ENCODE measurements at places on chromosomes 5 and 9.

DNA sequence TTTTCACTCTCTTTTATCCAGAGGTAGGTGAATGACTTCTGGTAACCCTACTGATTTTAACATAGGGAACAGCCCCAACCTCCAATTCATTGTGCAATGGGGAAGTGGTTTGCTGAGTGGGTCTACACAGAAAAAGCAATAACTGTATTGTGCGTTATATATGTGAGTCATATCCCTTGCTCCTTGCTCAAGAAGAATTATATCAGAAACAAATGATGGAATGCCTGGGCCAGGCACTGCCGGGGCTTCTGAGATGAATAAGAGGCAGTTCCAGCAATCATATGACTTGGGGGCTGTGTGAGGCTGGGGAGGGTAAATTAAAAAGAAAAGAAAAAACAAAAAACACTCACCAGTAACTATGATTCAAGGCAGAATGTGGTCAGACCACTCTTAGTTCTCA, 79.2 kb upstream of the ABCA1 start:
- no peak overlapping the region for H3K4me3 ChIP-seq
- no peaks in the 10 kb centered on the region for H3K4me1 ChIP-seq
- no peaks in the 10 kb centered on the region for H3K36me3 ChIP-seq
- H3K27ac ChIP-seq, result no peak overlapping the region
- DNase-seq, result no peak
- H3K27me3 ChIP-seq, result no peaks in the 10 kb centered on the region

DNA sequence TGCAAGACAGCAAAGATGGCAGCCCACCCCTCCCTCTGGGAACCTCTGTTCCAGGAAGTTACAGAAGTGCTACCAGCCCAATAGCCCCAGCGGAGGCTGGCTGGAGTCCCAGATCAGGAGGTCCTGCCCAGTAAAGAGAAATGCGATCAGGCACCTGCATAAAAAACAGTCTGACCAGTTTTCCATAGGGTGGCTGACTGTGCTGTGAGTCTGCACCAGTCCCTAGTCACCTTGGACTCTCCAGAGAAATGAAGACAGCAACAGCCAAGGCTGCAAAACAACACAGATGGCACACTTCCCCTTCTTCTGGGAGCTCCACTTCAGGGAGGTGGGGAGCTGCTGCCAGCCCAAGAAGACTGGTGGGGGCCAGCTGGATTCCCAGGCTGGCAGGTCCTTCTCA, 265.5 kb upstream of the PCSK5 start:
- H3K27ac ChIP-seq, result no peak overlapping the region
- H3K36me3 ChIP-seq, result no peaks in the 10 kb centered on the region
- no peak overlapping the region for H3K4me3 ChIP-seq
- H3K27me3 ChIP-seq, result no peaks in the 10 kb centered on the region
- DNase-seq, result no peak

DNA sequence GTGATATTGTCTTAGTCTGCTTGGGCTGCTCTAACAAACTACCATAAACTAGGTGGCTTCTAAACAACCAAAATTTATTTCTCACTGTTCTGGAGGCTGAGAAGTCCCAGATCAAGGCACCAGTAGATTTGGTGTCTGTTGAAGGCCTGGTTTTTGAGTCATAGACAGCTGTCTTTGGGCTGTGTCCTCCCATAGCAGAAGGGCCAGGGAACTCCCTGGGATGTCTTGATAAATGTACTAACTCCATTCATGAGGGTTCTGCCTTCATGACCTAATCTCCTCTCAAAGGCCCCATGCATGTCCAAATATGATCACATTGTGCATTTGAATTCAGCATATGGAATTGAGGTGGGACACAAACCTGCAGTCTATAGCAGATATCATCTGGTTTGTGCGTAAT, 121.2 kb downstream of the CHSY3 start:
- H3K4me3 ChIP-seq, result no peak overlapping the region
- H3K27me3 ChIP-seq, result no peaks in the 10 kb centered on the region
- H3K27ac ChIP-seq, result no peak overlapping the region
- no peaks in the 10 kb centered on the region for H3K4me1 ChIP-seq
- no peaks in the 10 kb centered on the region for H3K36me3 ChIP-seq
- DNase-seq, result no peak

DNA sequence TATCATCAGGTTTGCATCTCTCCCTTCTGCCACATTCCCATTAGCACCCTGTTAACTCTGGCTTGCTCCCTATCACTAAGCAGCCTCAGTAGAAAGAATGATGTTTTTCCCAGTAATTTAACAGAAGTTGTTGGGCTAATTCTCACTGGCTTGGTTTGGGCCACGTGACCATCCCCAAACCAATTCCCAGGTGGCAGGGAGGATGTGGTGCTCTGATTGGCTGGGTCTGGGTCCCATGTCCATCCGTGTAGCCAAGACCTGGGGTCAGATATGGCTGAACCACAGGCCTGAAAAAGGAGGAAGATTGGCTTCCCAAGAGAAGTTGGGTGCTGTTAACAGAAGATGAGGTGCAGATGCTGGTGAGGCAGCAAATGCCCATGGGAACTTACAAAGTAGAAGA, 122.0 kb downstream of the BOD1 start:
- no peaks in the 10 kb centered on the region for H3K27me3 ChIP-seq
- H3K4me1 ChIP-seq, result peaks cover 12% of the 10 kb centered on the region
- H3K36me3 ChIP-seq, result no peaks in the 10 kb centered on the region
- DNase-seq, result no peak
- no peak overlapping the region for H3K27ac ChIP-seq
- no peak overlapping the region for H3K4me3 ChIP-seq

DNA sequence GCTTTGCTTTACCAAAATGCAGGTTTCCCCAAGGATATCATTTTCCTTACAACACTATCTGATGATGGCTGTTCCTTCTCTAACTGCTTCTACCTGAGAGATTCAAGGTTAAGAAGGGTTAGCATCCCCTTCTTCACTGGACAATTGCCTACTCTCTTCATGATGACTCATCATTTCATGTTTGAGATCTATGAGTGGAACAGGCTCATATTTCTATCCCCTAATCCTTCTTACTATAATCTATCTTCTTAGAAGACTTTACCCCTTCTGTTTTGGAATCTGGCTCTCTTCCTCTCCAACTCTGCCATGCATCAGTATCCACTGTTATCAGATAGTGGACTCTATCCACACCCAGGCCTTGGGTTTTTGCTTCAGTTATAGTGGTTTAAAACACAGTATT, 54.3 kb downstream of the NR3C1 start:
- no peak overlapping the region for H3K27ac ChIP-seq
- no peak overlapping the region for H3K4me3 ChIP-seq
- no peaks in the 10 kb centered on the region for H3K36me3 ChIP-seq
- DNase-seq, result no peak

GRCh38 chr9:94135222-94135621, 51.0 kb downstream of the PTPDC1 start:
- H3K27me3 ChIP-seq, result no peaks in the 10 kb centered on the region
- no peak overlapping the region for H3K4me3 ChIP-seq
- H3K27ac ChIP-seq, result no peak overlapping the region
- H3K4me1 ChIP-seq, result no peaks in the 10 kb centered on the region
- H3K36me3 ChIP-seq, result no peaks in the 10 kb centered on the region
- no peak for DNase-seq

Measured in neural progenitor cell (in vitro differentiated cells).